Activated T-helper 9 cell treated with anti-CD3 and anti-CD28 coated beads, Interleukin-2, amount 50 U/mL, for 16 hours (primary cell): ENCODE measurements at places on chromosomes 12 and 14.

DNA sequence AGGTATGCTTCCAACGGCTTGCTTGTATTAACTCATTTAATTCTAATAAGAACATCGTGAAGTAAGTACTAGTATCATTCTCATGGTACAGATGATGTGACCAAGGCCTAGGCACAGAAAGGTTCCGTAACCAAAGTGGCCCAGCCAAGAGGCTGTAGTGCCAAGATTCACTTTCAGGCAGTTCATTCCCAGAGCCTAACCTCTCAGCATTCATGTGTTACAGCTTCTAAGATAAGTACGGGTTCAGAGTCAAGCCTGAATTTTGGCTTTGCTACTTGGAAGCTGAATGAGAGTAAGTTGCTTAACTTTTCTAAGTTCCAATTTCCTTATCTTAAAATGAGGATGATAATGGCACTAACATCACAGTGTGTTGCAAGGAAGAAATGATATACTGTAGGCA, 379.9 kb downstream of the AEBP2 start:
- no peak for DNase-seq

- DNase-seq, result no peak
Measured at GRCh38 chr14:55221186-55221585, 29.8 kb upstream of the DLGAP5 start.

DNA sequence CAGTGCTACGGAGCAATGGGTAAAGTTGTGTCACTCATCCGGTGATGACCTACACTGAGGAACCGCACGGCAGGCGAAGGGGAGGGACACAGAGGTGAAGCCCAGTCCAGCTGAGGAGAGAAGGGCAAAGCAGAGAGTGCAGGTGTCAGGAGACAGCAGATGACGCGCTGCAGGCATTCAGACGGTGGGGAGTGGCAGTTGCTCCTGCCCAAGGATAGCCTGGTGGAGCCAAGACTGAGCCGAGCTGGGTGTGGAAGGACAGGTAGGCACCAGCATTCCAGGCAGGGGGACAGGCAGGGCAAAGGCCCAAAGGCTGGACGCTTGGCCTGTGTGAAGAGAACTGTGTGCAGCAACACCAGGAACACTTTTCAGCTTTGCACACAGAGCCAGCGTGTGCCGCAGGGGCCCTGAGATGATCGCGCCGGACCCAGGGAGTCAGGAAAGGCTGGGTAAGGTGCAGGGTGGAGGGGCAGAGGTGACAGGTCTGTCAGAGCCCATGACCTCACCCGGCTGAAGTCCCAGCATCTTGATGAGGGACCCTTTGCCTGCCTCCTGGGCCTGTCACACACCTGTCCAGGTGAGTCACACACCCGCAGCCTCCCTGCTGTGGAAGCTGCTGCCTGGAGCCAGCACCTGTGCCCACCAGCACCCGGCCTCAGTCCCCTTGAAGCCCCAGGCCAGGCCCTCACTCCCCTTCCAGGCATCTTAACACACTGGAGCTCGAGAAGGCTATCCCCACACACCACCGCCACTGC, 48.4 kb downstream of the TSPAN11 start:
- DNase-seq, result no peak

DNA sequence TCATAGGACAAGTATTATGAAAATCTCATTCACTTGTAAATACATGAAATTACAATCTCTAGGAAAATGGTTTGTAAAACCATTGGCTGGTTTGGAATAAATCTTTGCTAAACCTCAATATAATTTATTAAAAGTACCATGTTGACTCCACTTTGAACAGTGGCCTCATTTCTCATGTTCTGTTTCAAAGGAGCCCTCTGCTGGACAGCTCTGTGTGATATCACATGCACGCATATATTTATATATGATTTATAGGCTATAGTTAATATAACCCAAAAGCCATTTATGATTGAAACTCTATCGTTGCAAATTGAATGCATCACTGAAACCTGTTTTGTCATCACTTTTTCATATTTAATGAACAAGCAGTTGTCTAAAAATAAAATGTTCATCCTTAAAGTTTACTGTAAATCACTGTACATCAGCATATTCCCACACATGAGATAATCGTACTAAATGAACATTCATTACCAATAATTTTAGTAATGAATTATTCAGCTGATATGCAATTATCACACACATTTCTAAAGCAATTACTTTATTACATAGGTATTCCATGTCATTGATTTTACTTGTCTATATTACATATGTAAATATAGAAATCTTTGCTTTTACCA, 493.8 kb downstream of the NPAS3 start:
- no peak for DNase-seq

DNA sequence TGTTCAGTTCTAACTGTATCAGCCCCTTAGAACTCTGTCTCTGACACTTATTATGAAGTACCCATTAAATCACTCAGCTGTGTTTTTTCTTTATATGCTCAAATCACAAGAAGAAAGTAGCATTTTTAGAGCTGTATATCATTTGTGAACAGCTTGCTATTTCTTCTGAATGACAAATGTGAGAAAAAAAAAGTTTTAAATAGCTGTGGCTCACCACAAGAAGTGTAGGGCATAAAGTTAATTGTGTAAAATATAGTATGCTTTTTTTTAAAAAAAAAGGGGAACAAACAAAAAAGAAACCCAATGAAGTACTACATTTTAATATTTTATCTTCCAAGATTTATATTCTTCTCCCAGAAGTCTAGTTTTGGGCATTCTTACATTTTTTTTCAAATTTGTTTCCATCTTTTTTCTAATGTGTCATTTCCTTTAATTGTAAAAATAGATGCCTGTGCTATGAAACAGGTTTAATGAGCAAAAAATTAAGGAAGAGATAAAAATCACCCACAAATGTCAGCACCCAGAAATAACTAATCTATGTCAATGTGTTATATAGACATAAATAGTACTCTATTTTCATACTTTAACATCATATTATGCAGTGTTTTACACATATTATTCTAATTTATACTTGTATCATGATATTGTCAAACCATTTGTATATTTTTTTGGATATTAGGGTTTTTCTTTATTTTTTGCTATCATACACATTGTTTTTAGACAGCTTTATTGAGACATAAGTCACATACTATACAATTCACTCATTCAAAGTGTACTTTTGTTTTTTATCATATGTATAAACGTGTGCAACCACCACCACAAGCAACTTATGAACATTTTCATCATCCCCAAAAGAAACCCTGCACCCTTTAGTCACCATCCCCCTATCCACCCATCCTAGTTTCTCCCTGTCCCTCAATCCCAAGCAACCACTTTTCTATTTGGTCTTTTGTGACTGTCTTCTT, 22.4 kb upstream of the LRRK2 start:
- no peak for DNase-seq

DNA sequence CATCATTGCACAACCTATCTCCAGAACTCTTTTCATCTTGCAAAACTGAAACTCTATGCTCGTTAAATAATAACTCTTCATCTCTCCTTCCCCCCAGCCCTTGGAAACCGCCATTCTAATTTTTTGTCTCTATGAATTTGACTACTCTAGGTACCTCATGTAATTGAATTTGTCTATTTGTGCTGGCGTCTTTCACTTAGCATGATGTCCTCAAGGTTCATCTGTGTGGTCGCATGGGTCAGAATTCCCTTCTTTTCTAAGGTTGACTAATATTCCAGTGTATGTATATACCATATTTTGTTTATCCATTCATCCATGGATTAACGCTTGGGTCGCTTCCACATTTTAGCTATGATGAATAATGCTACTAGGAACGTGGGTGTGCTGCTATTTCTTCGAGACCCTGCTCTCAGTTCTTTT, 80.1 kb downstream of the PLXNC1 start:
- DNase-seq, result no peak

- no peak for DNase-seq
Measured at GRCh38 chr12:761256-761655, 8.9 kb downstream of the WNK1 start.

DNA sequence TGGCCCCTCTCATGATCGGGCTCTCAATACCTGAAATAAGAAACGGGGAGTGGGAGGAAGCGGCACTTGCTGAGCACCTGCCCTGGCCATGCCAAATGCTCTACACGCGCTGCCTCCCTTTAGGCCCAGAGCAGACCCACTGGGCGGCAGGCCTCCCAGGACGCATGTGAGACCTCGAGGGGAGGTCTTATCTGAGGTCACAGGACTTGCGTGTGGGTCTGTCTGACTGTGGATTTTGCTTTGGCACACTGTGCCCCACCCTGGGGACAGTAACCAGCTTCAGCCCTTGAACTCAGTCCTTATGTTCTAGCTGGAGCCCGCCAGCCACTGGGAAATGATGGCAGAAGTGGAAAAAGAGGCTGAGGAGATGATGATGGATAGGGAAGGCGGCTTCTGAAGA, 91.8 kb downstream of the RBM19 start:
- DNase-seq, result no peak

DNA sequence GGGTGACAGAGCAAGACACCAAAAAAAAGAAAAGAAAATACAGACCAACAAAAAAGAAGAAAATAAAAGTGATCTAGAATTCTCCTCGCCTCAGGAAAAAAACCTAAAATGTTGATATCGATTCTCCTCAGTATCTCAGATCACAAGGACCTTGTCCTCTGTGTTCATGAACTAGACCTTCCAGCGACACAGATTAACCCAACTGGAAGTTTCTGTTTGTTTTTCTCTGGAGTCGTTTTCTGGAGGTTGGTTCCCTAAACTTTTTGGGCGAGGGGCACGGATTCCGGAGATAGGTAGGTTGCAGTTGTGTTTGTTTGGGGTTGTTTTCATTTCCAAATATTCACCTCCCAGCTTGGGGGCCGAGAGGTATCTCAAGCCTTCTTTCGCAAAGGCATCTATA, 559 bp upstream of the RFC5 start:
- DNase-seq, result no peak

- DNase-seq, result no peak
Measured at GRCh38 chr12:27651201-27651600, 45.0 kb upstream of the REP15 start.

DNA sequence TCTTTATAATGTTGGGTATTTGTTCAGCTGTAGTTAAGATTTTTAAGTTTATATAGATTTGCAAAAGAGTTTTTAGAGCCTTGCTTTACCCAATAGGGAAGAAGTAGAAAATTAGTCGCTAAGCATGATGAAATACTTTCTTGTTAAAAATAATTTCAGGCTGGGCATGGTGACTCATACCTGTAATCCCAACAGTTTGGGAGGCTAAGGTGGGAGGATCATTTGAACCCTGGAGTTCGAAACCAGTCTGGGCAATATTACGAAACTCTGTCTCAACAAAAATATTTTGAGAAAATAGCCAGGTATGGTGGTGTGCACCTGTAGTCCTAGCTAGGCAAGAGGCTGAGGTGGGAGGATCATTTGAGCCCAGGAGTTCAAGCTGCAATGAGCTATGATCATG, 18.7 kb upstream of the SCFD1 start:
- no peak for DNase-seq

DNA sequence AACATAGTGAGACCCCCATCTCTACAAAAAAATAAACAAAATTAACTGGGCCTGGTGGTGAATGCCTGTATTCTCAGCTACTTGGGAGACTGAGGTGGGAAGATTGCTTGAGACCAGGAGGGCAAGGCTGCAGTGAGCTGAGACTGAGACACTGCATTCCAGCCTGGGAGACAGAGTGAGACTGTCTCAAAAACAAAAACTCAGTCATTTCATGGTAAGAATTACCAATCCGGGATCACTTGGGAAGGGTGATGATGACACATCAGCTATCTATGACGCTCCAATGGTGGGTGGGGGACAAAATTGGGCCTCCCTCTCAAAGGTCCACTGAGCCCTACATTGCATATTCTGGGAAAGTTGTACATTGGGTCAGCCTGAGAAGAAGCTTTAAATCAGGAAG, 47.7 kb downstream of the SERPINA3 start:
- no peak for DNase-seq

- no peak for DNase-seq
Measured at GRCh38 chr14:96212896-96213295, 8.3 kb downstream of the BDKRB2 start.

- DNase-seq, result no peak
Measured at GRCh38 chr14:99441918-99442317, 38.7 kb downstream of the SETD3 start.

GRCh38 chr14:77189479-77189878, 7.9 kb downstream of the TMEM63C start:
- no peak for DNase-seq

DNA sequence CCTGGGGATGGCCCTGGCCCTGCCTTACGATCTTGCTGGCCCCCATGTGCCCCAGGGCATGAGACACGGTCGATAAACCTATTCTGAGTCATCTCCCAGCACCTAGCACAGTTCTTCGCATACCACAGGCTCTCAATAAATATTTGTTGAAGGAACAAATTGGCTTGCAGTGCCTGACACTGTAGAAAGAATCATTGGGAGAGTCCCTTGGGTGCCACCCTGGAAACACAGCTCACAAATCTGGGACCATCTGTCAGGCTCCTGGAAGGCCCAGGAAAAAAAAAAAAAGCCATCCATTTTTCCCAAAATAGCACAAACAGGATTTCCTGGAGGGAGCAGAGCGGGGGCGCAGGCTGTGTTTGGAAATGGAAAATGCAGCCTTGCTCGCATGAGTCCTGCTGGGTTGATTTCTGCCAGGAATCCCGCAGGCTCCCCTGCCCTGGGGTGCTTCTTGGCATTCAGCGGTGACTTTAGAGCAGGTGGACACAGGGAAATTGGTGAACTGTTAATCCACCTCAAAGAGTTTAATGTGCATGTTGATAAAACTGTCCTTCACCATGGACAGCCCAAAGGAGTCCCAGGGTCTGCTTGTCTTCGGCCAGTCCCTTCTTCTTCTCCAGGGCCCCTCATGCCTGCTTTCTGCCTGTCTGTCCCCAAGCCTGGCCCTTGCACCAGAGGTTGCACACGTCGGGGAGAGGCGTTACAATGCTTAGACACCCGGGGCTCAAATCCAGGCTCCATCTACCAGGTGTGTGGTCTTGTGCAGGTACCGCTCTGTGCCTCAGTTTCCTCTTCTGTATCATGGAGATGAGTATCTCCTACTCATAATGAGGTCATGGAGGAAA, 106.1 kb upstream of the RFLNA start:
- DNase-seq, result no peak

GRCh38 chr12:51887476-51888315, at the start of gene ANKRD33:
Gene ANKRD33 (plus strand): TSS chr12:51888103. CDS start chr12:51888187, 84 bp downstream.
- DNase-seq, result no peak

- no peak for DNase-seq
Measured at GRCh38 chr12:49059299-49060171, 1.1 kb downstream of the KMT2D start.

GRCh38 chr14:100664841-100665510, 61.7 kb upstream of the DLK1 start:
- no peak for DNase-seq

DNA sequence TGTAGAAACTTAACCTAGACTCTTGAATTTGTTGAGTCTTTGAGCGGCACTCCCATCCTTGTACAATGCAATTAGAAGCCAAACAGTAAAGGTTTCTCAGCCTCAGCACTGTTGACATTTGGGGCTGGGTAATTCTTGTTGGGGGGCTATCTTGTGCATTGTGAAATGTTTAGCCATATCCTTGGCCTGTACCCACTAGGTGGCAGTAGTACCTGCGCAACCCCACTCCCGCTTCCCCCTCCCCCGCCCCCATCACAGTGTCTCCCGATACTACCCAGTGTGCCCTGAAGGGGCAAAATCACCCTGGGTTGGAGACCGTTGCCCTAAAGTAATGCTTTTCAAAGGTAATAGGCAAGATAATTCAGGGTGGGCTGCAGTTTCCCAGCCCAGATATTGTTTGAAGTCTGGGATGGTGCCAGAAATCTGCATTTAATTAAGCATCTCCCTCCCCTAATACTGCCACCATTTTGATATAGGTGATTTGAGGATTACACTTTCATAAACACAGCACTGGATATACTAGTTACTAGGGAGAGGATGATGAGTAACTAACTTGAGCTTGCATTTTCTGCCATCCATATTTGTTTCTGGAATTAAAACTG, 1.8 kb downstream of the COX6A1 start:
- DNase-seq, result peak; percentile 65

- no peak for DNase-seq
Measured at GRCh38 chr12:108672054-108672453, 38.4 kb upstream of the SELPLG start.
